T-helper 1 cell treated with Interleukin-12 subunit alpha and Interleukin-12 subunit beta and Interleukin-4 antibody, amounts not matched to agents 30 ng/mL and 1 ng/mL, for 36 hours (primary cell): ENCODE measurements at places on chromosomes 12 and 14. TPM values are rescaled to one million over a fixed set of nuclear protein-coding genes. Genes with fewer than 3 reads are reported as not detected.

NFATC4 gene
- total RNA-seq, result 0.59 TPM in 1 of 2 replicates, not detected in the other

TSPAN19 gene
- total RNA-seq, result not detected in 2 replicates

CLEC6A gene
- total RNA-seq, result not detected in 2 replicates

SPSB2 gene
- 15.8 and 18.2 TPM in 2 replicates for total RNA-seq

KRT79 gene
- not detected in 2 replicates for total RNA-seq

TMTC1 gene
- total RNA-seq, result 0.91 and 1.6 TPM in 2 replicates

MYL6 gene
- total RNA-seq, result 1,662 and 1,663 TPM in 2 replicates

EPYC gene
- total RNA-seq, result not detected in 2 replicates
